Stimulated activated CD8-positive, alpha-beta memory T cell treated with anti-CD3 and anti-CD28 coated beads, Interleukin-7, amount 100 ng/mL, for 24 hours (primary cell): ENCODE measurements at places on chromosomes 16 and 17.

DNA sequence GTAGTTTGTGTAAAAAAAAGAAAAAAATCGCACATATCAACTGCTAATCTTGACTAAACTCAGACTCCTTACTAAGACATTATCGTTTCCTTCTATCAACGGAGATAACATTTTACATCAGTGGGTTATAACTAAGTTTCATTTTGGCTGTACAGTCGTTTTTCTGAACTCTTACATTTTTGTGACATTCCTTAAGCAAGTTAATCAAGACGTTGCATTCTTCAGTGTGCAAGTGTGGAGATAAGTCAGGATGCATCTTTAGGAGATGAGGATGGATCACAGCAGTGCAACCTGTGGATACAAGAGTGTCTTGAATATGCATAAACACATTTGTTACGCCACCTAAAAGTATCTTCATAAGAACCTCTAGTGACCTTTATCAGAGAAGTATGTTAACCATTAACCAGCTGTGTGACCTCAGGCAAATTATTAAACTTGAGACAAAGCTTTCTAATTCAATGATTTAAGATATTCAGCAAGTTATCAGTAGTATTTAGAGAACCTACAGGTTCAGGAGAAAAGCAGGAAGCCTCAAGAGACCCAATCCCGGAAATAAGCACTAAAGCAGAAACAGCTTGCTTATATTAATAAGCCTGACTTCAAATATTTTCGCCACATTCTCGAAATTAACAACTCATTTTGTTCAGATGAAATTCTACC lies 9.4 kb downstream of the CMC2 start:
- DNase-seq, result no peak

DNA sequence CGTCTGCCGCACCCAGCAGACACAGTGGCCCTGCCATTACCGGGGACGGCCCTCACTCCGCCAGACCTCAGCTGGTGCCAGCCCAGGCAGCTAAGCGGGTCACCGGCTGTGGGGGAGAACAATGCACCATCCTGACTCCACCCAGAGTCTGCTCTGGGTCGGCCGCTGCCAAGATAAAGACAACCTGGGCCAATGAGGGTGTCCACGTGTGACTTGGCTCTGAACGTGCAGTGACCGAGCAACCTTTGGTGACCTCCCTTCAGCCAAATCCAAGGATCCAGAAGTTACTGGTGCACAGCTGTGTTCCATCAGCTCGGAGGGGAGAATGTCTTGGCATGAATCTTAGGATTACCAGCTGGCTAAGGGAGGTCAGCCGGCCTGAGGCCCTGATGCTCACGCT lies 155.9 kb downstream of the NTN1 start:
- no peak for DNase-seq

- DNase-seq, result no peak
Measured at GRCh38 chr17:58515286-58515685, 848 bp upstream of the MTMR4 start.

GRCh38 chr16:67490335-67491096 lies 7.2 kb upstream of the AGRP start:
- DNase-seq, result no peak

GRCh38 chr17:10798332-10798749 lies 5.6 kb downstream of the TMEM238L start:
- no peak for DNase-seq

- DNase-seq, result no peak
Measured at GRCh38 chr17:62321451-62321850, 58.9 kb upstream of the EFCAB3 start.

- peak; percentile 54 for DNase-seq
Measured at GRCh38 chr17:1294157-1294717, 14.8 kb downstream of the TRARG1 start.

DNA sequence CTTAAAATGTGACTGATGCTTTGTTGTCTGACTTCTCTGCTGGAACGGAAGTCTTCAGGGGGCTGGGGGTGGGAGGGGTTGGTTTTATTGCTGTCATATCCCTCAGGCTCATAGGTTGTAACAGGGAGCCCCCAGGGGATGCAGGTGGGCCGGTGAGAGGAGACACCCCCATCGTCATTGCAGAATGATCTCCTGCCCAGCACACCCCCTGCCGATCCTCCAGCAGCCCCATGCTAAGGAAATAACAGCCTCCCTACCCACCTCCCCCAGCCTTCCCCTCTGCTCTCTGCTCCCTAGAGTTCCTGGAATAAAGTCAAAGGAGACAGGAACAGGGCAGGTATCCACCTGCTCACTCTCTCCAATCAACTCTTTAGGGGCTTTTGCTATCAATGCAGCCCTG lies 270.1 kb upstream of the TNRC6C start:
- DNase-seq, result no peak

DNA sequence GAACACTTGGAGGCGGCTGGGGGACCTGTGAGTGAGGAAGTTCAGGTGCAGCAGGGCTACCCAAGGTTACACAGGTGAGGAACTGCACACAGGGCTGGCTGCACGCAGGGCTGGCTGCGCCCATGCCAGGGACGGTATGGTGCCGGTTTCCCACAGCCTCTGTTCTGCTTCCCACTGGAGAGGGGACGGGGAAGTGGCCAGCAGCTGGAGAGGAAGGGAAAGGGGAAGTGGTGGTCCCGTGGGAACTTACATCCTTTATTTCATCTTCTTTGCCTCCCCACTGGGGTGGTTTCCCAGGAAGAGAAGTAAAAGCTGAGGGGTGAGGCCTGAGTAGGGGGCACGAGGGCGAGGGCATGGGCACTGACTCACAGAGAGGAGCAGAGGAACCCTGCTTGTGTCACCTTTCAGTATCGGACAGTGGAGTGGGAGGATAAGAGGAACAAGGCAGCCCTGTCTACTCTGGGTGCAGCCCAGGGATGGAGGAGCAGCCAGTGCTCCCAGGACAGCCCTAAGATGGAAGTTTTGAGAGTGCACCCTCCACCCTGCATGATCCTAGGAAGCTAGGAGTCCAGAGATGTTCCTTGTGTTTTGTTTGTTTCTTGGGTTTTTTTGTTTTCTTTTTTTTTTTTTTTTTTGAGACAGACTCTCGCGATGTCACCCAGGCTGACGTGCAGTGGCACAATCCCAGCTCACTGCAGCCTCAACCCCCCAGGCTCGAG lies 25.5 kb upstream of the CDH1 start:
- no peak for DNase-seq

GRCh38 chr16:79026117-79026516 lies 574.4 kb downstream of the MAF start:
- no peak for DNase-seq

- no peak for DNase-seq
Measured at GRCh38 chr17:1568950-1569810, 6.6 kb upstream of the PITPNA start.

DNA sequence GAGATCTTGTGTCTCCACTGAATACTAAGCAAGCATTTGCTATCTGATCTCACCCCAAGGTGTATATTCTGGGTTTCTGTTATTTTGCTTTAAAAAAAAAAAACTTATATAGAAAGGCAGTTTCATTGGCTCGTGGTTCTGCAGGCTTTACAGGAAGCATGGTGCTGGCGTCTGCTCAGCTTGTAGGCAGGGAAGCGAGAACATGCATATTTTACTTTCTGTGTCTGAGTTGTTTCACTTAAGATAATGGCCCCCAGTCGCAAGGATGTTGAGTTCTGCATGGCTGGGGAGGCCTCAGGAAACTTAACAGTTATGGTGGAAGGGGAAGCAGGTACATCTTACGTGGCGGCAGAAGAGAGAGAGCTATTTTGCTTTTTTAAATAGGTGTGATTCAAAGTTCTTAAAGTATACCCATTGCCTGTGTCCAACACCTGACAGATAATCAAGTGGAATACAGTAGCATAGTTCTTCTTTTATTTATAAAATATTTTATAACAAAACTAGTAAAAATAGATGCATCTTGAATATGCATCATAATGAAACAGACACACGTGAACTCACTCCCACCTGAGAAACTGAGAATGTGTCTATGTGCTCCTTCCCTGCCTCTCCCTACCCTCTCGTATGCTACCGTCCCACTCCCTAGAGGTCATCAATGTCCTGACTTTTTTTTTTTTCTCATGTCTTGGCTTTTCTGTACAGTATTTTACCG lies 15.4 kb upstream of the ARHGAP17 start:
- DNase-seq, result no peak

- no peak for DNase-seq
Measured at GRCh38 chr16:67207249-67208091, 8.5 kb downstream of the ELMO3 start.

DNA sequence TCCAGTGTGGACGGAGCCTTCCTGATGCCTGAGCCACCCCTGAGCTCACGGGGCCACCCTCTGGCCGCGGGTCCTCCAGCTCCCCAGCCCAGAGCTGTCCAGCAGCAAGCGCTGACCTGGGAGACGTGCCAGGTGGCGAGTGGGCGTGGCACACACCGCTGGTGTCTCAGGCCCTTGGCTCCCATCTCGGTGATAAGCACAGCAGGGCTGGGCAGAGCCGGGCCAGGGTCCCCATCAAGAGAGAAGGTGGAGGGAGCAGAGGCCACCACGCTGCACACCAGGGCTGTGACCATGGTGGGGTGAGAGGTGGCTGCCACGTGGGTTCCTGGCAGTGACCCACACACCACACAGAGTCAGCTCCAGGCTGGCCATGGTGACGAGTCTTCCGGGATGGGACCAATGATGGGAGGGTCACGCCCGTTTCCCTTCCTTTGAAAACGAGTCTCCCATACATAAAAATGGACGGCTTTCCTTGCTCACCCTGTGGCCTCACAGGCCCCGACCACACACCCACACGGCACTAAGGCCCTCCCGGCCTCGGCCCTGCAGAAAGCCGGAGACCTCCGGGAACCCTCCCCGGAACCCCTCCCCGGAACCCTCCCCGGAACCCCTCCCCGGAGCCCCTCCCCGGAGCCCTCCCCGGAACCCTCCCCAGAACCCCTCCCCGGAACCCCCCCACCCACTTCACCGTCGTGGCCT lies 16.8 kb downstream of the UTS2R start:
- DNase-seq, result no peak

GRCh38 chr16:50244504-50245416 lies 21.6 kb upstream of the ADCY7 start:
- DNase-seq, result no peak

DNA sequence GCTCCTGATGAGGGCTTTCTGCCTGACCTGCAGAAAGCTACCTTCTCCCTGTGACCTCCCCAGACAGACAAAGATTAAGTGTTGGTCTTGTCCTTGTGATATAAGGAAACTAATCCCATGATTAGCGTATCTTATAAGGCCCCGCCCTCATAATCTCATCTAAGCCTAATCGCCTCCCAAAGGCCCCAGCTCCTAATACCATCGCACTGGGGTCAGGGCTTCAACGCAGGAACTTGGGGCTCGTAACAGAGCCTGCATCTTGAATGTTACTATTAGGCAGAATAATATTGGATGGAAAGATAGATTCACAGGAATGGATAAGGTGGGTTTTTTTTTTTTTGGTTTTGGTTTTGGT lies 78.9 kb downstream of the C16orf95 start:
- DNase-seq, result no peak

DNA sequence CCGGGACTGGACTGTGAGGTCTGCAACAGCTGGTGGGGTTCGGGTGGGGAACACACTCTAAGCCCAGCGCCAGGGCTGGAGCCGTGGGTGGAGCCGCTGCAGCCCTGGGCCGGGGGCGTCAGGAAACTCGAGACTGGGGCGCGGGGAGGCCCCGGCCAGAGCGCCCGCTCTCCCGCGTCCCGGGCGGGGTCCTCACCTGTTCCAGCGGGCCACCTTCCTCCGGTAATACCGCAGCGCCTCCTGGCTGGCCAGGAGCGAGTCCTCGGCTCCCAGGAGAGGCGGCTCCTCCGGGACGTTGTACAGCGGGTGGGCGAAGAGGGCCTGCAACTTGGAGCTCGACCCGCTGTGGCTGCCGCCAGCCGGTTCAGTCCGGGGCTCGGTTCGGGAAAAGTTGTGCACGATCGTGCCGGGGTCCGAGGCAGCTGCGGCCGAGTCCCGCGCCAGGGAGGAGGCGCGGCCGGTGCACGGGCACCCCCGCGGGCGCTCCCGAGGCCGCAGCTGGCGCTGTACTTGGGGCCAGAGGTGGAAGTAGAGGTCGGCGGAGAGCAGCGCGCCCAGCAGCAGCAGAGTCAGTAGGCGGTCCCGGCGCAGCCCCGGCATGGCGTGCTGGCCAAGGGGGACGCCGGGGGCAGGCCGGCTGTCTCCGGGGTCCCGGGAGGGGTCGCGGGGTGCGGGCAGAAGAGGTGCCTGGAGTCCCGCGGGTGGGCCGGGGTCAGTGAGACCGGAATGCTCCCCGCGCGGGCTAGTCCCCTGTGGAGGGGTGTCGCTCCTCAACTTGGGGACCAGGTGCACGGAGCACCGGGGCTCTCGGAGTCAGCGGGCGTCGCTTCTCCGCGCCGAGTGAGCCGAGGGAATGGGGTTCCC lies 868 bp downstream of the FAM20A start:
- no peak for DNase-seq

DNA sequence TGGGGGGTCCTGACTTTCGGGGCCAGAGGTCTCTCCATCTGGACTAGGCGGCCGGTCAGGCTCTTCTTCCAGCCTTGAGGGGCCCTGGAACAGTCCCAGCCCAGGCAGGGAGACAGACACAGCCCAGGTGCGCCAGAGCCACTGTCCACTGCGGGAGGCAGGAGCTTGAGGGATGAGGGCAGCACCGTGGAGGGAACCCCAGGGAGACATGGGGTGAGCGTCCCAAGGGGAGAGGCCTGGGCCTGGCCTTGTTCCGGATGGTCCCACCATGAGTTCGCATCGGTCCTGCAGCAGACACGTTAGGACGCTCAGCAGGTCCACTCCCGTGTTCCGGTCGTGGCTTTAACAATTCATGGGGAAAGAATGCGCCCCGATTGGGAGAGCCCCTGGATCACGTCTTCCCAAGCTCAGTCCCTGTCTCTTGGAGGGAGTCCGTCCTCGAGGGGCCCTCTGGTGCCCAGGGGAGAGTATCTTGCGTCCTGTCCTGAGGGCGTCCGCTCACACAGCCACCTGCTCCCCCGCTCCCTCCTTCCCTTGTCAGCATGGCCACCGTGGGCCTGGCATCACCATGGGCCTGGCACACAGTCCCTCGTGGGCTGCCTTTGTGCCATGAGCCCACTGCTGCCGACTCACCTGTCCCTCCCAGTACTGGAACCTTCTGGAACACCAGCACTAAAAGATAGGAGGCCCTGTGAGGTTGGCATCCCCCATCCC lies 6.7 kb upstream of the NUDT16L1 start:
- DNase-seq, result no peak

GRCh38 chr17:83098241-83099085 lies 19.1 kb downstream of the METRNL start:
- DNase-seq, result no peak

GRCh38 chr17:73343739-73344454 lies 32.1 kb upstream of the CDC42EP4 start:
- DNase-seq, result no peak

- DNase-seq, result no peak
Measured at GRCh38 chr17:1049446-1050225, 52.7 kb downstream of the TIMM22 start.
